ENCODE measurements at places on chromosomes 3 and 15. TPM values are rescaled to one million over a fixed set of nuclear protein-coding genes. Genes with fewer than 3 reads are reported as not detected.

CP gene
- 7.2 TPM for total RNA-seq

STAC gene
- total RNA-seq = 1.3 TPM

CACNA2D3 gene
- 0.55 TPM for total RNA-seq

CCR2 gene
- 1.8 TPM for total RNA-seq

KNG1 gene
- not detected for total RNA-seq

TM4SF18 gene
- 3.1 TPM for total RNA-seq

GATA2 gene
- 9.3 TPM for total RNA-seq

KLHL6 gene
- total RNA-seq = 0.10 TPM

ARHGAP31 gene
- total RNA-seq = 48.7 TPM

FAM174B gene
- total RNA-seq = 33.4 TPM

FBXO40 gene
- not detected for total RNA-seq

LMCD1 gene
- total RNA-seq = 63.7 TPM

LRRIQ4 gene
- not detected for total RNA-seq

GREM1 gene
- total RNA-seq = 2.3 TPM

ACVR2B gene
- 6.0 TPM for total RNA-seq

GRIP2 gene
- total RNA-seq = 3.5 TPM

CPLX3 gene
- 0.84 TPM for total RNA-seq

SLC28A2 gene
- not detected for total RNA-seq

TTC23 gene
- total RNA-seq = 23.7 TPM

NRROS gene
- total RNA-seq = 3.1 TPM

ITIH4 gene
- 0.38 TPM for total RNA-seq

DCUN1D1 gene
- 21.2 TPM for total RNA-seq

TCF12 gene
- 117 TPM for total RNA-seq

TMCO5A gene
- not detected for total RNA-seq

PRSS50 gene
- total RNA-seq = not detected

CD86 gene
- 2.0 TPM for total RNA-seq
